ENCODE measurements at places on chromosomes 3 and 15. TPM values are rescaled to one million over a fixed set of nuclear protein-coding genes. Genes with fewer than 3 reads are reported as not detected.

DNA sequence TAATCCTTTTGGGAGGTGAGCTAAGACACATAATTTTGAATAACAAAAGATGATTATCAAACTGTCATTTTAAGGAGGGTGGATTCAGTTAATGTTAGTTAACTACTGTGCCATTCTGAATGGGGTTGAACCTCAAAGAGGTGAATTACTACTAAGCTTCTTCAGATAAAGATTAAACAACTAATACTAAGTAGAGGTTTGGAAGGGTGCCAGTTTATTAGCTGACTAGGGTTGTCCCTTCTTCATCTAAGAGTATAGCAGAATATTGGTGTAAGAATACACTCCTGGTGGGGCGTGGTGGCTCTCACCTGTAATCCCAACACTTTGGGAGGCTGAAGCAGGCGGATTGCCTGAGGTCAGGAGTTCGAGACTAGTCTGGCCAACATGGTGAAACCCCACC is 123.1 kb upstream of the LRRFIP2 start:
- no peak overlapping the region for H3K27ac ChIP-seq
- DNase-seq = no peak
- H3K4me1 ChIP-seq = no peaks in the 10 kb centered on the region
- no peak overlapping the region for H3K4me3 ChIP-seq

DNA sequence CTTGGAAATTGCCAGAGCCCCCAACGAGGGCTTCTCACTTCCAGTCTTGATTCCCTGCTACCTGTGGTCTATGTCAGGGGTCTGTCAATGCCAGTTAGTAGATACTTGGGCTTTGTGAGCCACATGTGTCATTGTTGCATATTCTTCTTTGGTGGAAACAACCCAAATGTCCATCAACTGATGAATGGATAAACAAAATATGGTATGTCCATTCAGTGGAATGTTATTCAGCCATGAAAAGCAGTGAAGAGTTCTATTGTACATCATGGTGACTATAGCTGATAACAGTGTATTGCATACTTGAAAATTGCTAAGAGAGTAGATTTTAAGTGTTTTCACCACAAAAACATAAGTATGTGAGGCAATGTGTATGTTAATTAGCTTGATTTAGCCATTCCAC is 288.1 kb downstream of the RPLP1 start:
- no peak for DNase-seq
- H3K36me3 ChIP-seq = no peaks in the 10 kb centered on the region
- H3K4me3 ChIP-seq = no peak overlapping the region
- no peak overlapping the region for H3K27ac ChIP-seq

DNA sequence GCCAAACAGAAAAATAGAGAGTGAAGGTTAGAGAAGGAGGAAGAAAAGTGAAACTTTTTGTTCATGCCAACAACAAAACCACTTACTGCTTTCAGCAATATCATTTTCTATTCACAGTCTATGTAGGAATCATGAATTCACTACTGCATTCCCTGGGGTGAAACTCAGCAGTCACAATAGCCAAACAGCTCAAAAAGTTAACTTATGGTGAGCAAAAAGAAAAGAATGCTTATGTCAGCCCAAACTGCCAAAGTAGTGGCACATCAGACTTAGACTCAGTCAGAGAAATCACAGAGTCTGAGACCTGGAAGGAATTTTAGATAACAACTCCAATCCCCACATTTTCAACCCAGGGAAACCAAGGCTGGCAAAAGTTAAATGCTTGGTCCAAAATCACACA is 238.7 kb upstream of the TMCO5A start:
- no peaks in the 10 kb centered on the region for H3K36me3 ChIP-seq
- no peaks in the 10 kb centered on the region for H3K4me1 ChIP-seq
- DNase-seq = peak; percentile 35

DNA sequence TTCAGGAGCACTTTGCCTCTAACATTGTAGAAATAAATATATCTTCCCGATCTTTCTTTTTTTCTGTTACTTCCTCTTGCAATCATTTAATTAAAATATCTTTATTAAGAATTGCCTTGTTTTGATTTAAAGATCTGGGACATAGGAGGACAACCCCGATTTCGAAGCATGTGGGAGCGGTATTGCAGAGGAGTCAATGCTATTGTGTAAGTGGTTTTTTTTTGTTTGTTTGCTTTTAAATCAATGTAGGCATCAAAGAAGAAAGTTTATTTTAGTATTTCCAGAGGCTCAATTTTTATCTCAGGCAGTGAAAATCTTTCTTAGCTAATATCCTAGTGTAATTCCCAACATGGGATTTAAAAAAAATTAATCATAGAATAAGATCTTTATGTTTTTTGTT is 15.5 kb upstream of the EDEM1 start:
- no peaks in the 10 kb centered on the region for H3K4me1 ChIP-seq
- H3K27me3 ChIP-seq = no peaks in the 10 kb centered on the region
- no peak for DNase-seq
- H3K27ac ChIP-seq = no peak overlapping the region
- peaks cover 18% of the 10 kb centered on the region for H3K36me3 ChIP-seq
- no peak overlapping the region for H3K4me3 ChIP-seq

DNA sequence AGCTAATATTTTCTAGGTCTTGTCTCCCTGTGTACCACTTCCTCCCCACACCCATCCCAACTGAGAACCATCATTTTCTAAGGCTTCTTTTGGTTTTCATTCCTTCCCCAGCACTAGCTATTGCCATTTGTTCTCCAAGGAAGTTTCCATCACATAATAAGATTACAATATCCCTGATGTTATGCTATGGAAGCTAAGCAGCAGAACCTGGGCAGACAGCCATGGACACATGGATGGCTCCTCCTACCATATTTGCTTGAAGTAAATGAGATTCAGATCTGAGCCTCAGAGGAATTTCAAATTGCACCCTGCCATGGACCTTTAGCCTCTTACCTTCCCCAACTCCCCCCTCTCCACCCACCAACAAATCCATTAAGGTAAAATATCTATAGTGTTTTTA is 31.5 kb downstream of the GASK1A start:
- no peak overlapping the region for H3K4me3 ChIP-seq
- no peak for DNase-seq
- peaks cover 3% of the 10 kb centered on the region for H3K27me3 ChIP-seq
- no peaks in the 10 kb centered on the region for H3K36me3 ChIP-seq
- no peaks in the 10 kb centered on the region for H3K4me1 ChIP-seq

DNA sequence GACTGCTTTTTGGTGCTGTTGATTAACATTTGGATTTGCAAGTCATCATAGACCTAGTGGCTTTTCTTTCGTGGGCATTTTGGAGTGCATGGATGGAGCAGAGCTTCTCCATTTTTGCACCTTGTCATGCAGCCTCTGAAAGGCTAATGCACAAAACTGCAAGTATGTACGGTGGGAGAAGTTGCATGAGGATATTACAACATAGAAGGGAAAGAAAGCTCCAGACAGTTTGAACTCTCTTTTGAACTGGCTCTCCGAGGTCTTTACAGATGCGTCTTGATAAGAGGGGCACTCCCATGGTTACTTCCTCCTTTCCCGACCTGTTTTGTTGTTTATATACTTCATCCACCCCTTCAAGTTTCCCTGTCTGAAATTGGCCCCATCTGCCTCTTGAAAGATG is 147.1 kb upstream of the GBE1 start:
- no peaks in the 10 kb centered on the region for H3K27me3 ChIP-seq
- no peaks in the 10 kb centered on the region for H3K36me3 ChIP-seq
- H3K4me1 ChIP-seq = no peaks in the 10 kb centered on the region
- no peak overlapping the region for H3K27ac ChIP-seq

DNA sequence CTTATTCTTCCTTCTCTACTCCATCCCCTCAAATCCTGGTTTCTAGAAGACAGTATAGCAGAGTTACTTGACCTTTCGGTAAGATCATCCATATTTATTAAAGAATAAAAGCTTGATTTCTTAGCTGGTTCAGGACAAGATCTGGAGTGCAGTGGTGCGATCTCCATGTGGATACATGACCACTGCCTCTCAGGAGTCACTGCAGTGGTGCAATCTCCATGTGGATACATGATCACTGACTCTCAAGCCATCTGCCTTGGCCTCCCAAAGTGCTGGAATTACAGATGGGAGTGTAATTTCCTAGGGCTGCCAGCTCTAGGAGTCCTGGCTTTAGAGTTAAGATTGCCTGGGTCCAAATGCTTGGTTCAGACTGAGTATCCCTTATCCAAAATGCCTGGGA is 16.5 kb downstream of the LARP6 start:
- no peak for DNase-seq
- H3K4me3 ChIP-seq = no peak overlapping the region
- no peaks in the 10 kb centered on the region for H3K27me3 ChIP-seq

DNA sequence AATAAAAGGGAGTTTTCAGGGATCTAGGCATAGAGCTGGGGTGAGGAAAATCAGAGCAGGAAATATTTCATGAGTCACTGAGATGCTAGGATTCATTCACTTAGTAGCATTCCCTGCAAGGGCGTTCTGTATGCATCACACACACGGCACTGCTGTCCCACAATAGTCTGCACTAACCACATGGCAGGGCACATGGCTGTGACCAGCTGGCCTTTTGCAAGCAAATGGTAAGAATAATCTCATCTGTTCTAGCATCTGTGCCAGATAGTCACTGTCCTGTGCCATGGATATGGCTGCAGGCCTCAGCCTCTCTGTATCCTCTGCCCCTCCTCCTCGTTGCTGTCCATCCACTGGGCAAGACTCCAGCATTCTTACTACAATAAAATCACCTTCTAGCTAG is 37.8 kb downstream of the BOC start:
- peaks cover 23% of the 10 kb centered on the region for H3K36me3 ChIP-seq
- no peaks in the 10 kb centered on the region for H3K27me3 ChIP-seq
- H3K4me1 ChIP-seq = peaks cover 9% of the 10 kb centered on the region
- H3K4me3 ChIP-seq = no peak overlapping the region

SNTN gene
- total RNA-seq = not detected

CHL1 gene
- 1.6 TPM for total RNA-seq

Measured in IMR-90 (cell line).